Stimulated activated CD8-positive, alpha-beta memory T cell treated with anti-CD3 and anti-CD28 coated beads, Interleukin-7, amount 100 ng/mL, for 4 hours (primary cell): ENCODE measurements at places on chromosomes 3 and 15.
A peak's percentile ranks its signal among the peaks of the same experiment; 100 is the strongest.

DNA sequence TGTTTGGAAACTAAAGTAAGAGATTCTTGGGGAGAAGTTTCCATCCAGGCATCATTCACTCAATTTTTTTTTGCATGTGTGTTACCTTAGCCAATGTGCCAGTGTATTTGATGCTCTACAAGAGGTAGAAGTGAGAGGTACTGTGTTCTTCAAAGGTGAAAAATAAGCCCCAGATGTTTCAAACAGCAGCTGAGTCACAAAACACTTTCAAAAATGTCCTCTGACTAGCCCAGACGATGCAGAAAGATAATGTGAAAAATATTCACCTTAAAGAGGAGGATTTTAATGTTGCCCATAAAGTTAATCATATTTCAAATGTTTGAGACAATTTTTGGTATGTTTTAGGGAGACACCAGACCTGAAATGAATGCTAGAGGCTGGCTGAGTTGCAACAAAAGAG, 107.7 kb upstream of the RASGRP1 start:
- no peak for DNase-seq

GRCh38 chr3:154549391-154549790, 119.4 kb upstream of the GPR149 start:
- no peak for DNase-seq

DNA sequence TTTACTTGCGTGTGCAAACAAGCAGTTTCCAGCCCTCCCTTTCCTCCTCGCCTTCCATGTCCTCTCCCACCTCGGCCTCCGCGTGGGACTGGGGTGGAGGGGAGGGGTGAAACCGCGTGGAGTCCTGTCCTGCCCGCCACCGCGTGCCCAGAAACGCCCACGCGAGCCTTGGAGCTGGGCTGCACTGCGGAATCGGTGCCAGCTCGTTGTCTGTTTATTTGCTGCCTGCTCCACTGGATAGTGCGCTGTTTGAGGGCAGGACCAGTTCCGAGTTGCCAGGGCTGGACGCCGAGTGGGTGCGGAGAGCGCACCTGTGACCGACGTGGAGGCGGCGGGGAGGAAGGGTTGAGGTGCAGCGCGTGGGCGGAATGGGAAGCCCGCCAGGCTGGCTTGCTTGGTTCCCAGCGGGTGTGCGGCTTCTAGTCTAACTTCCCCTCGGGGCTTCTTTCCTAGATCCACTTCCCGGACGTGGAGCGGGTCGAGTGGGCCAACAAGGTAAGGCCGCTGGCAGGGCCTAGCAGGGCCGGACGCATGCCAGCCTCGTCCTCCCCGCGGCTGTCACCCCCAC, 17.3 kb downstream of the ESYT3 start:
- no peak for DNase-seq

DNA sequence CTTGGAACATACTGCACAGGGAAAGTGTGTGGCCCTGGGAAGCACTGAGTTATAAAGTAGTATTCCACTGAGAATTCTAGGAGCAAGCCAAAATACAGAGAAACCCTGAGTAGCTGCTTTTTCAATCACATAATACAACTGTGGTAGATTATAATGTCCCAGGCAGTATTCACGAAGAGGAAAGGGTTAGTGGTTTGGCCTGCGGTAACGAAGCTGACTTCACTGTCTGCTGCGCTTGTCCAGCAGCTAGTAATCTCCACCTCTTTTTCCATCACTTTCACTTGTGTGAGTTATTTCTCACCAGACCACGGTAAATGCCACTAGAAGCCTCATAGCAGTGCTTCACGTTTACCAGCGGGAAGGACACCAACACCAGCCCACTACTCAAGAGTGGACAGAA, 34.4 kb downstream of the RPL39L start:
- peak; percentile 12 for DNase-seq
